ENCODE measurements at places on chromosomes 5 and 9.

DNA sequence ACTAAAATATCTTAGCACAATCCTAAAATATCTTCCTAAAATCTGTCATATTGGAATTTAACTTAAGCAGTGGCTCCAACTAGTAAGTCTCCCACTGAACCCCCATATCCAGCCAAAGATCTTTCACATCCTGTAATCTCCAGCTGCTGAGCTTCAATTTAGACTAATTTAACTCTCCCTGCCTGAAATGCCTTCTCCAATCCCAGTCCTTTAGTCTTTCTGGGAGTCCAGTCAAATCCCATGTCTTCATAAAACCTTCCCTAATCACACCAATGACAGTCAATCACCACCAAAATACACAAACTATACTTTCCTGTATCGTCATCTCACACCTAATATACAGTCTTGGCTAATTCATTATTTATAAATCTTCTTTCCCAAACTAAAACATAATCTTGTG, 607 bp upstream of the KLHL3 start:
- no peak for DNase-seq

DNA sequence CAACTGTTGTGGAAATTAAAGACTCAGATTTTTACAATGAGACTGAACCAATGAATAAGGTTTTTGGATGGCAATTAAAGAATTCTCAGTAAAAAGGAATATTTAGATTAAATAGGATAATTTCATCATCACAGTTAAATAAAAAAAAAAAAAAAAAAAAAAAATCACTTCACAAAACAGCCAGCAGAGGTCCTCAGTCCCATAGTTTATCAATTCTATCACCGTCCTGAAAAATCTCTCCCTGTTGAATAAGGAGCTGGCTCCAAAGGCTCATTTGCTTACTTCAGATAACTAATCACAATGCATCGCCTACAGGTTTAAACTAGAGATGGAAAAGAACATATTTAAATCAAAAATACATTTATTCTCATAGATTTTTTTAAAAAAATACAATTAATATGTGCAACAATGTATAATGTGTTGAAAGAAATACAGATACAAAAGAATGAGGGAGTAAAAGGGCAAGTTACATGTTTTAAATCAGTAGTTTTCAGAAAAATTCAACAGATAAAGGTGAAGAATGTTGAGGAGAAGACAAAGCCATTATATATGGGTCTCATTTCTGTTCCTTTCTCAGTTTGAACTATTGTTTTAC, 175.8 kb upstream of the CHD1 start:
- no peak for DNase-seq

DNA sequence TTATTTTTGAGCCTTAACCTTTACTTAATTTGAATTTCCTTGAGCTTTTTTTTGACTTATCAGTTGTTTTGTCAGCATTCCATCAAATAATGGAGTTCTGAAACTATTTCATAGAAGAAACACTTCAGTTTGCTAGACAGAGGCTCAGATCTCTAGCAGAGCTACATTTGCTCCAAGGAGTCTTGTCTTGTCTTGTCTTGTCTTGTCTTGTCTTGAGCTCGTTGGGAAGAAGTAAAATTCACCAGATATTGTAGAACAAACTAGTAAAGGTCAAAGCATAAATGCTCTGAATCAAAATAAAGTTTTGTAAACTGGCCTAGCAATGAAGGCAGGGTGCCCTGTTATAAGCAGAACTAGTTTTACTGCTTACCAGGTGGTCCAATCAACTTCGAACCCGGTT, 33.5 kb downstream of the RAB24 start:
- no peak for DNase-seq

- no peak for DNase-seq
Observed at GRCh38 chr5:23840083-23840482, 332.7 kb downstream of the PRDM9 start.

DNA sequence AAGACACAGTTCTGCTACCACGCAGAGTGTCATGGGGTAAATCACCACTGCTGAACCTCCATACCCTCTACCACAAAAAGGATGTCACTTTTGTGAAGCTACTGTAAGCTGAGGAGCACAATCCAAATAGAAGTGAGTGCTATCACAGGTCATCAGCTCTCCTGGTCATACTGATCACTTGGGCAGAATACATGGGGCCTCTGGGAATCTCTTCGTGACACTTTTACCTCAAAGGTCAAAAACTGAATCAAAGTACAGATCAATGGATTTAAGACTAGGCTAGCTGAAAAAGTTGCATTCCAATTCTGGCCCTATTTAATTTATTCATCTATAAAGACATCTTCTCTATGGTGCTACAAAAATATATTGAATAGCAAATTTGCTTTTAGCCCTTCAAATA, 115.5 kb downstream of the MPDZ start:
- DNase-seq: no peak

GRCh38 chr5:17190799-17191391, 26.5 kb upstream of the BASP1 start:
- DNase-seq: no peak

DNA sequence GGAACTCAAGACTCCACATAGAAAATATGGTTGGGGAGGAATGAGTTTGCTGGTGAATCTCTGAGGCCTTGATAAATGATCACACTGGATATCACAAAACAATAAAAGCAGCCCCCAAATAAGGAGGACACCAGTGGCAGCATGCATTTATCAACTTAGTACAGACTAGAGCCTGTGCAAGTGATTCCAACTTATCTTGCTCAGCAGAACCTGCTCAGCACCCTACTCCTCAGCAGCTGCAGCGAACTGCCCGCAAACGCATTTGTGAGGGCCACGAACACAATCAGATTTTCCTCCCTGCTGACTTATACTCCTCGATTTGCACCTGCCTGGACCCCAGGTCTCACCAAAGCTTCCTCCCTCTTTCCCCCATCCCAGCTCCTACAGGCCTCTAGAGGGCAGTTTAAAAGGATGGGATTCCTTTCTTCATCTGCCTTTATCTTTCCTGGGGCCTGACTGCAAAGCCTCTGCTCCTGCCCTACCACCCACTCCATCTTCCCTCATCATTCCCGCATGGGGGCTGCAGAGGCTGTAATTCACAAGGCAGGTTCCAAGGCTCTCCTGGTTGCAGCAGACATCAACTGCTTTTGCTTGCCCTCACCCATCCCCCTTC, 41.2 kb downstream of the ANKS6 start:
- no peak for DNase-seq

Data from stimulated activated CD8-positive, alpha-beta memory T cell treated with anti-CD3 and anti-CD28 coated beads, Interleukin-7, amount 100 ng/mL, for 4 hours (primary cell).